Thyroid gland (tissue), 4 donors: ENCODE measurements at places on chromosomes 12 and 14. TPM values are rescaled to one million over a fixed set of nuclear protein-coding genes. Genes with fewer than 3 reads are reported as not detected.

- H3K36me3 ChIP-seq = no peaks in the 10 kb centered on the region
- no peaks in the 10 kb centered on the region for H3K4me1 ChIP-seq
- H3K4me3 ChIP-seq = no peak overlapping the region
Measured at GRCh38 chr14:71855399-71856036, 76.7 kb upstream of the RGS6 start.

Gene SPTLC2
- total RNA-seq = 32.2 TPM

- no peaks in the 10 kb centered on the region for H3K4me1 ChIP-seq
- H3K27me3 ChIP-seq = no peaks in the 10 kb centered on the region
- DNase-seq = no peak
- no peak overlapping the region for H3K27ac ChIP-seq
- H3K36me3 ChIP-seq = peaks cover 14% of the 10 kb centered on the region
Measured at GRCh38 chr12:4506870-4507269, 31.8 kb upstream of the RAD51AP1 start.

GRCh38 chr14:73634011-73634833 lies 10.6 kb upstream of the DNAL1 start:
- peak; percentile 62 for DNase-seq
- H3K36me3 ChIP-seq = no peaks in the 10 kb centered on the region
- peak overlapping the region; percentile 63 for H3K27ac ChIP-seq

Gene PPFIA2
- total RNA-seq = 3.9 TPM

- H3K36me3 ChIP-seq = no peaks in the 10 kb centered on the region
- H3K27ac ChIP-seq = no peak overlapping the region
- no peak overlapping the region for H3K4me3 ChIP-seq
- DNase-seq = no peak
- H3K4me1 ChIP-seq = no peaks in the 10 kb centered on the region
Measured at GRCh38 chr14:62087191-62087590, 325.0 kb downstream of the SNAPC1 start.

- H3K4me1 ChIP-seq = peaks cover 14% of the 10 kb centered on the region
- no peak overlapping the region for H3K4me3 ChIP-seq
- peak; percentile 89 for DNase-seq
- H3K27ac ChIP-seq = peak overlapping the region; percentile 76
Measured at GRCh38 chr14:36383767-36384431, 63.5 kb upstream of the MBIP start.

DNA sequence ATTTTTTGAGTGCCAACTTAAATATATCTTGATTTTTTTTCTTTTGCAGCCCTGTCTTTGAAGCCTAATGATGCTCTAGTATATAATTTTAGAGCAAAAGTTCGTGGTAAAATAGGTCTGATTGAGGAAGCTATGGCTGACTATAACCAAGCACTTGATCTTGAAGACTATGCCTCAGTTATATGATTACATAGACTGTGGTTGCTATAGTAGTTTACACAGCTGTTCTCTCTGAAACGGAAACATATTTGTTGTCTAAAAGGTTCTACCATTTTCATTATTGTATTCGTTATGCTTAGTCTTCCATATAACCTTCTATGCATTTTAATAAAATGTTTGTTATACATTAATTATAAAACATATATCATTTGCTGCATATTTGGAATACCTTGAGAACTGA lies 246.7 kb downstream of the TTC6 start:
- H3K27me3 ChIP-seq = no peaks in the 10 kb centered on the region
- H3K36me3 ChIP-seq = no peaks in the 10 kb centered on the region
- no peaks in the 10 kb centered on the region for H3K4me1 ChIP-seq

- no peaks in the 10 kb centered on the region for H3K36me3 ChIP-seq
- no peaks in the 10 kb centered on the region for H3K27me3 ChIP-seq
- H3K4me1 ChIP-seq = no peaks in the 10 kb centered on the region
- DNase-seq = no peak
Measured at GRCh38 chr14:53060046-53060445, 93.1 kb downstream of the DDHD1 start.

DNA sequence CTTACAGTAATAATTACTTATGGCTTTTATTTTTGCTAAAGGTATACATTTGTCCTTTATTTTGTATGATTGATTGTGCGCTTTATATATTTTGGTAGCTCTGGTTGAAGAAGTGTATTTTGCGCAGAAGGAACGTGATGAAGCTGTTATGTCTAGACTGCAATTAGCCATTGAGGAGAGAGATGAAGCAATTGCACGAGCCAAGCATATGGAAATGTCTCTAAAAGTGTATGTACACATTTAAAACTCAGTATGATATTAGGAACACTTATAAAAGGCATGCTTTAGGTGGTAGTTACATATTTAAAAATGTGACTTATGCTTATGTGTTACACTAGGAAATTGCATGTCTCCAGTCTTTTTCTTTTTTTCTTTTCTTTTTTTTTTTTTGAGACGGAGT lies 87.5 kb downstream of the MIPOL1 start:
- H3K36me3 ChIP-seq = no peaks in the 10 kb centered on the region
- H3K27me3 ChIP-seq = no peaks in the 10 kb centered on the region
- H3K4me3 ChIP-seq = no peak overlapping the region
- H3K4me1 ChIP-seq = no peaks in the 10 kb centered on the region
- no peak overlapping the region for H3K27ac ChIP-seq

DNA sequence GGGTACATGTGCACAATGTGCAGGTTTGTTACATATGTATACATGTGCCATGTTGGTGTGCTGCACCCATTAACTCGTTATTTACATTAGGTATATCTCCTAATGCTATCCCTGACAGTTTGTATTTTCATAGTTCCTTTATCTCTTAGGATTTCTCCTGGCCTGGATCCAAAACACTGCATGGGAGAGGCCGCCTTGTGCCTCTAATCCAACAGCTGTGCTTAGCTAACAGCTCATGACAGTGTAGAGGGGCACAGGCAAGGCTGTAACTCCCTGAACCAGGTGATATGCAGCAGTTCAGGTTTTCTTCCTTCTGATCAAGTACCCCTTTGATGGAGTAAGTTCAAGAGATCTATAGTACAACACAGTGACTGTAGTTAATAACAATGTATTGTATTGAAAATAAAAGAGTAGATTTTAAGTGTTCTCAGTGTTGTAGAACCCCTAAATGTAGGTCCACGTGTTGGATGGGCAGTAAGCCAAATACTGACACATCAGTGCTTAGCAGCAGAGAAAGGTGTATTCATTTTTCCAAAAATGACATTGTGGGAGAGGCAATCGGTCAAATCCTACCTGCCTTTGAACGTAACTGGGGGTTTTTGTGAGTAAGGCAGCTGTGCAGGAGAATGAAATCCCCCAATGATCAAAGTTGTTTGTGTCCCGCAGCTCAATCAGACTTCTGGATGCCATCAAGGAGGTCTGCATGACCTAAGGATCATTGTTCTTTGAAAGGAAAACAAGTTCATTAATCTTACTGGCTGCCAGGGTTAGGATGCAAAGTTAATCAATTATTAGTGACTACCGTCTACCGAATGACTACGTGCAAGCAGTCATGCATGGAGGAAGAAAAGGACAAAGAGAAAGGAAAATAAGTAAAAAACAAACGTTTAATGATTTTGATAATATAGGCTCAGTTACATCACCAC lies 89.3 kb upstream of the FGD4 start:
- no peak for DNase-seq
- H3K4me3 ChIP-seq = no peak overlapping the region
- H3K27ac ChIP-seq = no peak overlapping the region
- no peaks in the 10 kb centered on the region for H3K27me3 ChIP-seq
- no peaks in the 10 kb centered on the region for H3K36me3 ChIP-seq

- no peak overlapping the region for H3K27ac ChIP-seq
- no peak for DNase-seq
- no peaks in the 10 kb centered on the region for H3K36me3 ChIP-seq
- no peaks in the 10 kb centered on the region for H3K4me1 ChIP-seq
Measured at GRCh38 chr12:49230176-49230804, 34.6 kb upstream of the TUBA1C start.

DNA sequence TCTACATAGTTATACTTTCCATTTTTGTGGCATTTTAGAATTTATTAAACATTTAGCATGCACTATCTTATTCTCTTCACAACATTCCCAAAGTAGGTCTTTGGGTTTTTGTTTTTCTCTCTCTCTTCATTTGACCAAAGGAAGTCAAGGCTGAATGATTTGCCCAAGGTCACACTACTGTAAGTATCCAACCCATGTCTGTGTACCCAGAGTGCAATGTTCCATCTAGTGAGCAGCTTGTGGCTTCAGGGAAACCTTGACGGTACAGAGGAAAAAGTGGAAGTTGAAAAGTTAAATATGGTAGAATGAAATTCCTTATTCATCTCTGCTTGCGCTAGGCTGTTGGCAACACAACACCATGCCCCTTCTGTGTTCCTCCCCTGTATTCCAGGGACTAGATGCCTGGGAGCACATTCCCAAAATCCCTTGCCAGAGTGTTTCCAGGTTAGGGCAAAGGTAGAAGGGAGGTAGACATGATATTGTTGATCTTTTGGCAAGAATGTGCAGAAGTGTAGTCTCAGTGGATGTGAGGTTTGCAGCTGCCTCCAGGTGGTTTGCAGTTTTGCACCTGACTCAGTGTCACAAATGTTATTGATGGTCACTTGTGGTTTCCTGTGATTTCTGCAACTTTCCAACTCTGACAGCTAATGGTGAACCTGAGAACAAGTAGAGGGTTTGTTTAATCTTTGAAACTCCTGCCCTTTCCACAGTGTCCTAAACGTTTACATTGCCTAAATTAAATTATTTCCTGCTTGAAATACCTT lies 196.7 kb downstream of the RMST start:
- no peak for DNase-seq
- H3K27me3 ChIP-seq = no peaks in the 10 kb centered on the region

DNA sequence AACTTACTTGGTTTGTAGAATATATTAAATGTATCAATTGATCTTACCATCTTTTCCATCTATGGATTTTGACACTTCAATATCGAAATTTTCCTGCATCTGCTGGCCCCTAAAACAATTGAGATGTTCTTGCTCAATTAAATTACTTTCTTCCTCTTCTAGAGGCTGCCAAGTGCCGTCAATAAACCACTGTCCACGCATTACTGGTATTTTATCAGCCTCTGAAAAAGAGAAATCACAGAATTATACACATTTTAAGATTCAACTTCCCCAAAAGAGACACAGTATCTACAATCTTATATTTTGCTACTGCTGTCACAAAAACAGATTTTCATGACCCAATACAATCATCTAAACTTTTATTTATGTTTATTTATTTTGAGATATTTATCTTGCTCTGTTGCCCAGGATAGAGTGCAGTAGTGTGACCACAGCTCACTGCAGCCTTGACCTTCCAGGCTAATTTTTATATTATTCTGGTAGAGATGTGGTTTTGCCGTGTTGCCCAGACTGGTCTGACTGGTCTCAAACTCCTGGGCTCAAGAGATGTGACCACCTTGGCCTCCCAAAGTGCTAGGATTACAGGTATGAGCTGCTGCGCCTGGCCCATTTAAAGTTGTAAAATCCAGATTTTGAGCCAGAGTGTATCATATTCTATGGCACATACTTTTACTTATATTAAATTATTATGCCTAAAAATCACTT lies 49.3 kb downstream of the DDHD1 start:
- H3K4me3 ChIP-seq = no peak overlapping the region
- H3K4me1 ChIP-seq = no peaks in the 10 kb centered on the region
- H3K36me3 ChIP-seq = no peaks in the 10 kb centered on the region
- no peaks in the 10 kb centered on the region for H3K27me3 ChIP-seq
- H3K27ac ChIP-seq = no peak overlapping the region

Gene NDUFA12
- total RNA-seq = 178 TPM

DNA sequence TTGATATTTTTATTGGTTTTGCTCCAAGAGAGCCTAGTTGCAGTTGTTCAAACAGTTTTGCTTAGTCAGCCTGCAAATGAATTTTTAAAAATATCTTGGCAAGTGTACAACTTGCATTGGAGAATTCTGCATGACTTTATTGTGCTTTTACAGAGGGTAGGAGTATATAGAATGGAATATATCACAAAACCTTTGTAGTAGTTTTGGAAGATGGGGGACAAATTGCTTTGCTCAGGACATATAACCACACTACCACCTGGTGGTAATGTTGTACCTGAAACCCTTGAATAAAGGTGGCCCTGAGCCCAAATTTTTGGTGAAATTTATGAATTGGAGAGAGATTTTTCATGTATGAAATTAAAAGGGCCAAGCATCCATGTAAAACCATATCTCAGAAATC lies 645.2 kb downstream of the MED13L start:
- H3K36me3 ChIP-seq = no peaks in the 10 kb centered on the region
- no peaks in the 10 kb centered on the region for H3K4me1 ChIP-seq
- H3K27me3 ChIP-seq = no peaks in the 10 kb centered on the region
- no peak for DNase-seq
- no peak overlapping the region for H3K27ac ChIP-seq
- no peak overlapping the region for H3K4me3 ChIP-seq

GRCh38 chr12:50799908-50800307 lies 36.0 kb downstream of the ATF1 start:
- H3K4me3 ChIP-seq = no peak overlapping the region
- no peaks in the 10 kb centered on the region for H3K27me3 ChIP-seq
- H3K4me1 ChIP-seq = no peaks in the 10 kb centered on the region
- peaks cover 28% of the 10 kb centered on the region for H3K36me3 ChIP-seq
- no peak overlapping the region for H3K27ac ChIP-seq

DNA sequence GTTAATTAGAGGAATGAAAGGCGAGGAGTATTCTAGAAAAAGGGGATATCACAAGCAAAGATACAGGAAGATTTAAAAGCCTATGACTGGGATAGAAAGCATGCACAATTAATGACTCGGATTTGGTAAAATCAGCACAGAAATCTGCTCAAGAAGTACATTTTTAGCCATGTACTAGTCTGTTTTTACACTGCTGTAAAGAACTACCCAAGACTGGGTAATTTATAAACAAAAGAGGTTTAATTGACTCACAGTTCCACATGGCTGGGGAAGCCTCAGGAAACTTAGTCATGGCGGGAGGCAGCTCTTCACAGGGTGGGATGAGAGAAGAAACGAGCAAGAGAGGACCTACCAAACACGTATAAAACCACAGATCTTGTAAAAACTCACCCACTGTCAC lies 716.3 kb upstream of the MDGA2 start:
- H3K27me3 ChIP-seq = no peaks in the 10 kb centered on the region
- no peak for DNase-seq
- H3K4me3 ChIP-seq = no peak overlapping the region
- H3K4me1 ChIP-seq = no peaks in the 10 kb centered on the region
- no peak overlapping the region for H3K27ac ChIP-seq
- no peaks in the 10 kb centered on the region for H3K36me3 ChIP-seq

DNA sequence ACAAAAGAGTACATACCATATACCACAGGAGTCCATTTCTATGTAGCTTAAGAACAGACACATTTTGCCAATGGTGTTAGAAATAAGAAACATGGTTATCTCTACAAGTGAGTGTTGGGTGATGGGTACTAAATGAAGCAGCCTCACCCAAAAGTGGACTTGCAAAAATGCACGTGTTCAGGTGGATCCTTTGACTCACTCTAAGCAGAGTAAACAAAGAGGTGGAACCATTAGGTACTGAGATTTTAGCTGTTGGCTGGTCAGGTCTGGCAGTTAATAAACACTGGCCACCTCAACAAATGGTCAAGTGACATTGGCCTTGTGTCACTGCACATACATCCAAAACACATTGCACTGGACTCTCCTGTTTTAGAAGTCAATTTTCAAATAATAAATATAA lies 27.6 kb downstream of the EVL start:
- no peak overlapping the region for H3K27ac ChIP-seq
- H3K4me3 ChIP-seq = no peak overlapping the region
- no peaks in the 10 kb centered on the region for H3K36me3 ChIP-seq
- DNase-seq = no peak
- no peaks in the 10 kb centered on the region for H3K4me1 ChIP-seq

GRCh38 chr14:57378661-57379060 lies 11.7 kb upstream of the NAA30 start:
- no peaks in the 10 kb centered on the region for H3K27me3 ChIP-seq
- H3K36me3 ChIP-seq = no peaks in the 10 kb centered on the region
- no peaks in the 10 kb centered on the region for H3K4me1 ChIP-seq
- no peak overlapping the region for H3K4me3 ChIP-seq
- no peak for DNase-seq
